ENCODE measurements at places on chromosomes 11 and 22.

DNA sequence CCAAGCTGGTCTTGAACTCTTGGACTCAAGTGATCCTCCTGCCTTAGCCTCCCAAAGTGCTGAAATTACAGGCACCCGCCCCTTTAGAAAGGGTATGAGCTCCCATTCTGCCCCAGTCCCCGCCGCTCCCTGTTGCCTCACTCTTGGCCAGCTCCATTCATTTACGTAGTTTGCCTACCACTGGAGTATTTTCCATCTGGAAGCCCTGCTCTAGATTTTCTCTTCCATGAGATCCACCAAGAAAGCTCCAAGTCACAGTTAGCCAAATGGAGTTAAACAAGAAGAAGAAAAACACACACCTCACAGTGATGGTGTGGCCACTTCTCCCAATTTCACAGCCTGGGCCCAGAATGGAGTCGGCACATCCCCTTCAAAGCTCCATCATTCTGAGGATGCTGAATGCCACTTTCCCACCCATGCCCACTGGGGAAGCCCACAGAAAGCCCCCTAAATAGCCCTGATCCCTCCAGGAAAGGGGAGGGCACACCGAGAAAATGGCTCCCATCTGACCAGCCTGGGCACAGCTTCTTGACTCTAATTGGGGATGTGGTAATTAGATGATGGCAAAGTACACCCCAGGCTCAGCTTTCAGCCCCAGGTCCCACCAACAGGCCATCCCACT, 381.2 kb downstream of the MN1 start:
- DNase-seq: no peak

GRCh38 chr11:107898270-107898669, 30.0 kb upstream of the RAB39A start:
- DNase-seq: peak; percentile 26

DNA sequence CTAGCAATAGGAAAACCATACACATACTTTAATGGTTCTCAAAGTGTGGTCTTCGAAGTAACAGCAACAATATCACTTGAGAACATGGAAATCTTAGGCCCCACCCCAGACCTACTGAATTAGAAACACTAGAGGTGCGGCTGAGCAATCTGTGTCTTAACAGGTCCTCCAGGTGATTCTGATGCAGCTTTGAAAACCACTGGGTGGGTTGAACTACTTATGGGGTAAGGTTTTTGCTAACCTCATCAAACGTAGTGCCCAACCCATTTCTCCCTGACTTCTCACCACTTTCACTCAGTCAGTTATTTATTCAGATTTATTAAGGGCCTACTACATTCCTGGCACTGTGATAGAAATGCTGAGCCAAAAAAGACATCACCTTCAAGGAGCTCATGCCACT, 3.7 kb downstream of the MPZL2 start:
- no peak for DNase-seq

DNA sequence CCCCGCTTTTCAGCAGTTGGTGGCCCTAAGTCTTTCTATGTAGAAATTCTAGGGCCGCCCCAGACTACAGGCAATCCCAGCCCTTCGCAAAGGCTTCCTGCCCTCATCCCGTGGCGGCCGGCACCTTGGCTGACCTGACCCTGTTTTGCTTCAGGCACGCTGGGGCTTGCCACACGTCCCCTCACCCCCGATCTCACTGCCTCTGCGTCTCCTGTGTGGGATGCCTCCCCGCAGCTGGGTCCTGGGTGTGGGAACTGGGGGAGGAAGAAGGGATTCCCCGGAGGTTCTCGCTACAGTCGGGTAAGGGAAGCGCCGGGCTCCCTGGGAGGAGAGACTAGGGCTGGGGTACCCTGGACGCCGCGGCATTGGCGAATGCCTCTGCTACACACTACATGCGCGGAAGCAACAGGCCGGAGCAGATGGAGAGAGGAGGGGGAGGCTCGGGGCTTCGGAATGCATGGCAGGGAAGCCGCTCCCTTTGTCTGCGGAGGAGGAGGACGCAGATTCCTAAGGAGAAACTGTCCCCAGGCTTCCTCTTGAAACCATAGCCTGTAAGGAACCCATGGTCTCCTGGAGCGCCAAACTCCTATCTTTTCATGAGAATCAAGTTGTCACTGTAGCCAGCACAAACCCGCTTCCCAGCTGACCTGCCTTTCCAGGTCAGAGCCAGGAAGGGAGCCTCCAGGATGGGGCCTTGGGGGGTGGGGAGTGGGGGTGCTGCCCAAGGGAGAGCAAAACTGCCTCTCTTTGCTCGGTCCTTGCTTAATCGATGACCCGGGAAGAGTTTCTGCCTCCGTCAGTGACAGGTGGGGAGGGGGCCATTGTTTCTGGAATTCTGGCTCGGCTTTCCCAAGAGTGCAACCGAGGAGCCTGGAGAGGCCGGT, 1.4 kb downstream of the DTX4 start:
- no peak for DNase-seq

- no peak for DNase-seq
Observed at GRCh38 chr11:12785901-12786300, 111.7 kb downstream of the TEAD1 start.

- no peak for DNase-seq
Observed at GRCh38 chr22:44586999-44587736, 89.1 kb upstream of the RTL6 start.

- no peak for DNase-seq
Observed at GRCh38 chr11:64924910-64925284, 408 bp downstream of the PPP2R5B start.

DNA sequence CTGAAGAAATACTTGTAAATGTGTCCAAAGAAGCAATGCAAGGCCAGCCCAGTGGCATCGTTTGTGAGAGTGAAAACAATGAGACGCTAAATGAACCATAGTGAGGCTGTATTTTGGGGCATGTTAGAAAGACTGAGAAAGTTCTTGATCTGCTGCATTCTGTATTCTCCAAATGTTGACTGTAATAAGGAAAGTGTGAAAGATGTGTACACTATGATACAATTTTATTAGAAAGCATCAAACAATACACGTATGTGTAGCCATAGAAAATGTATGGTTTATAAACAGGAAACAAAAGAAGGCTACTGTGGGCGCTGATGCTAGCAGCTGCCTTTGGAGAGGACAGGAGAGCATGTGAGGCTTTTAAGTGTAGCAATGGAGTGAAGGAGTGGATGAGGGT, 233.5 kb upstream of the E2F8 start:
- no peak for DNase-seq

DNA sequence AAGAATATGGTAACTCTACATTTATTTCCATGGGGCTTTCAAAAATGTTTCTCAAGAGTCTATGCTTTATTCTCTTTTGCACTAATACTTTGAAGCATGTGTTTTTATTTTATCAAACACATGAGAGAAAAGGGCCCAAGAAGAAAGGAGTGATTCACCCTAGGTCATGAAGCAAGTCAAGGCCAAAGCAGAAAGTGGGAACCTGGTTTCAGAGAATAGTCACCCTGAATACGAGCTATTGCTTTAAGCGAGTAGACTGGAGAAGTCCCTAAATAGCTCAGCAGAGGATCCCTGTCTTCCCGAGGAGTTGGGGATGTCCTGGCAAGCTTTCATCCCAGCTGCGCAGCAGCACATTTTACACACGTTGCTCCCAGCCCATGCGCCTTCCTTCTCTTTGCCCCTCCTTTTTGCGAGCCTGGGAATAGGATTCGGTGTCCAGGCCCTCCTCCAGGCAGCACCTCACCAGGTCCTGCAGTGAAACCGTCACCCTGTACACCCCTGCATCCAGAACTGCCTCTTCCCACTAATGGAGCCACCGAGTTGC, 19.1 kb downstream of the MPEG1 start:
- no peak for DNase-seq

GRCh38 chr11:134120143-134120850, 51.4 kb downstream of the JAM3 start:
- no peak for DNase-seq

- DNase-seq: no peak
Observed at GRCh38 chr11:113623114-113623513, 83.0 kb downstream of the TMPRSS5 start.

DNA sequence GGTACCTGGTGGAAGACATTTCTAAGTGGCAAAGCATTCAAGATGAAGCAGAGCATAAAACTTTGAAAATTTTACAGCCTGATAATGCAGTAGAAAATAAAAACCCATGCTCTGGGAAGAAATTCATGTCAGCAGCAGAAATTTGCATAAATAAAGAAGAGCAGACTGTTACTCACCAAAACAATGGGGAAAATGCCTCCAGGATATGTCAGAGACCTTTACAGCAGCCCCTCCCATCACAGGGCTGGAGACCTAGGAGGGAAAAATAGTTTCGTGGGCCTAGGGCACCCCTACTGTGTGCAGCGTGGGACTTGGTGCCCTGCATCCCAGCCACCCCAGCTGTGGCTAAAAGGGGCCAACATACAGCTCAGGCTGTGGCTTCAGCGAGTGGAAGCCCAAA, 5.4 kb upstream of the DKK3 start:
- DNase-seq: no peak

DNA sequence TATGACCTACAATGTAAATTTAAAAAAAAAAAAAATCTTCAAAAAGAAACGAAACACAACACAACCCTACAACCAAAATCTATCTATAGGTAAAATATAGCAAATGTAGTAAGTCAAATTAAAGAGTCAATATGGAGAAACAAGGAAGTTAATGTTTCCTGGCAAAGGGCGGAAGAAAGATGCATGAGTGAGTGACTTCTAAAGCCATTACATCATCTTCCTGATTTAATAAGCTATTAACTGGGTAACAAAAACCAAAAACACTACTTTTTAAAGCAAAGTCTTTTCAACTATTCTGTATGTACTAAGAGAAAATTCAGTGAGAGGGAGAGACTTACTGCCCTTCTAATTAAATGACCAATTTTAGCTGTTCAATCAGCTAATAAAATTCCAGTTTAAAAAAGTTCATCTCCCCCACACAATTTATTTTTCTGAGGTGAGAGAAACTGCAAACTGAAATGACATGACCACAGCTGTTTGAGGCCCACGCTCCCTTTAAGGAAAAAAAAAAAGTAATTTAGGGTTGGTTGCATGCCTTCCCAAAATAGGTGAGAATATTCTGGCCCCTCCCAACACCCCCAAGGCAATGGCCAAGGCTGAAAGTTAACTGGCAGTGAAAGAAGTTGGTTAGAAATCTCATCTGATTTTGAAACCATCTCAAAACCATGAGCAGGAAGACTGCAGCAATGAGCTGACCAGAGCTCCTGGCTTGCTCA, 5.9 kb downstream of the SF1 start:
- DNase-seq: no peak

DNA sequence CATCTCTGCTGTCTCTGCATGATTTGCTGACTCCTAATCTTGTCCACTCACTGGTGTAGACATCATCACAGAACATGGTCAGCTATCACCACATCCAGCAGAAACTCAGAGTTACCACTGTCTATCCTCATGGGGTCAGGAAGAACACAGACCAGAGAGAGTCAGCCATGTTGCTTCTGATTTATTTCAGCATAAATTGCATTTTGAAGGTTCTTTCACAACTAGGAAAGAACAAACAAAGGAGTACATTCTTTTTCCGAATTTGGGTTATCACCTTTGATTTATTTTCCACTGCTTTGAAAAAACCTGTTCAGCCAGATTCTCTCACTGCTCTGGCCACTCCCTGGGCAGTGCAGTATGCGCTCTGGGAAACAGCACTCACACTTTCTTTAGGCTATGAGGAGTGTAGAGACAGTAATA, 172.0 kb upstream of the MTMR2 start:
- DNase-seq: no peak

DNA sequence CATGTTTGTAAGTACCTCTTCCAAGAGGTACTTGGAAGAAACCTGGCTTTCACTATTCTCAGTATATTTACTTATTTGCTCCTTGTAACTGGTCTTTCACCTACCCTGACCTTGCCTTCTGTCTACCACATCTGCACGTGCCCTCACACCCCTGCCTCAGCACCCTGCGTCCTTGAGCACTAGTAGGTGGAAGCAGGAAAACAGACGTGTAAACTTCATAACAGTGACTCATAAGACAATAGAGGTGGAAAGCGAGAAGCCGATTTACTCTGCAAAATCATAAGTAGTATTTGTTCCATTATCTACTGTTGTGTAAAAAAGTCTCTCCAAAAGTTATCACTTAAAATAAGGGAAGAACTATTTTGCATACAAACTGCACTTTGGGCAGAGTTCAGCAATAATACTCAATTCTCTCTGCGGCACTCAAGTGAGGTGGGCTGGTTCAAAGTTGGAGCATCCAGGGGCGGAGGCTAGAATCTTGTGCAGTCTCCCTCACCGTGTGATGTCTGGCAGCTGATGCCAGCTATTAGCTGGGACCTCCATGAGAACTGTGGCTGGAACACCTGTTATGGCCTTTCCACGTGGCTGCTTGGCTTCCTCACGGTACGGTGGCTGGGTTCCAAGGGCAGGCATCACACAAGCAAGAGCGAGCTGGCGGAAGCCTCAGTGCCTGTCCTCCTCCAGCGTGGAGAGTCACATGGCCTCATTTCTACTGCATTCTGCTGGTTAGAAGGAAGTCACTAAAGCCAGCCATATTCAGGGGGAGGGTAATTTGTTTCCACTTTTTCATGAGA, 30.4 kb downstream of the PACS1 start:
- DNase-seq: no peak

DNA sequence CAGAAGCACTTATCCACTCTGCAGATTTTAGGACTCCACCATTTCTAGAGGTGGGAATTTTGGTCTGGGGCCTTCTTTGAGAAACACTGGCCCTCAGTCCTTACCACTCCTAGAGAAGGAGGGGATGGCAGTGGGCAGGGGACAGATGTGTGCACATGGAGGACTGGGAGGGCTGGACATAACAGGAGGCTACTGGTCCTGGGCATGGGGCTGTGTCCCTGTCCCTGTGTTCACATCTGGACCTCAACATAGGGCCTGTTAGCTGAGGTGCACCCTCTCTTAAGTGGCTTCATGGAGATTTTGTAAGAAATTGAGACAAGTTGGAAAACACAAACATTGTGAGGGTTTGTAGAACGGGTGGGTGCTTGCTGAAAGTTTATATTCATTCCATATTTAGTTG, 103.4 kb downstream of the ATXN10 start:
- DNase-seq: no peak

DNA sequence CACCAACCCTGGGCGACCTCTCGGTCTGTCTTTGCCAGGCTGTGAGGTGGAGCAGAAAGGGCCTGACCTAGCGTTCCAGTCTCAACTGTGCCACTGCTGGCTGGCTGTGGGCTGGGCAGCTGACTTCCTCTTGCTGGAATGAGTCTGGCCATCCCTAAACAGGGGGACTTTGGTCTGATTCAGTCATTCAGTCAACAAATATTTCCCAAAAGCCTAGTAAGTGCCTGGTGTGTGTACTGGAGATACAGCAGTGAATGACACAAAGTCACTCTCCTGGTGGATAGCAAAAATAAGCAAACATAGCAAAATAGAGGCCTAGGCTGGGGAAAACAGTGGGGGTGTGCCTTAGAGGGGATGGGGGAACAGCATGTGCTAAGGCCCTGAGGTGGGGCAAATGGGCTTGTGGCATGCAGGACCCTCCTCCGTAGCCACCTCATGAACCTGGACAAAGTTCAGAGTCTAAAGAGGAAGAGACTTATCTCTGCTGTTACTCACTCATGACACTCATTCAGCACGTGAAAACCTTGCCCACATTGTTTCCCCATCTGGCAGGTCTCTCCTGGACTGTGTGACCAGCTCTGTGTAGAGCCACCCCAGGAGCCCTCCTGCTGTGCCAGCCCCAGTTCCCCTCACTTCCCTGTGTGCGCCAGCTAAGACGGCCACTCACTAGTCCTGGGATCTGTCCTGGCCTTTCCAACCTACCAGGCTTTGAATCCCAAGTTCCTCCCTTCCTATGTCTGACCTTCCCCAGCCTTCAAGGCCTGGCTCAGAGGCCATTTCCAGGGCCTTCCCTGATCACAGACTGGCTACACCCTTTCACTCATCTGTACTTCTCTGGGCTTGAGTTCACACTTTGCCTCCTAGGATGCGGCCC, 4.7 kb downstream of the GUCD1 start:
- DNase-seq: no peak
